Left forelimb (tissue), 1 donor: ENCODE measurements at places on chromosomes 5 and 9.

DNA sequence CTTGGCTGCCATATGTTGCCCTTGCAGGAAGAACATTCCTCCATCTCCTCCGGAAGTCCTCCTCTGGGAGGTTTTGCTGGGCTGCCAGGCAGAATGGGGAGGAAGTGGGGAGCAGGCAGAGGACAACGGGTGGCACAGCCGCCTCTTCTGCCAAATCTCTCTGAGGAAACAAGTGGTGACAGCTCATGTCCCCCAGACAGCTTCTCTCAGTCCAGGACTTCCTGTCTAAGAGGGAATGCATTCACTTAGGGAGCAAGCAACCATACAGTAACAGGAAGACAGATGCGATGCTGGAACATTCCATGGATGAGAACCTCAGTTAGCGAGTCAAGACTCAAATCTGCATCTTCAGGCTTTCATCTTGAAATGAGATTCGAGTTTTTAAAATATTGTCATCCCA, 701.0 kb downstream of the SEMA5A start:
- no peak for DNase-seq

DNA sequence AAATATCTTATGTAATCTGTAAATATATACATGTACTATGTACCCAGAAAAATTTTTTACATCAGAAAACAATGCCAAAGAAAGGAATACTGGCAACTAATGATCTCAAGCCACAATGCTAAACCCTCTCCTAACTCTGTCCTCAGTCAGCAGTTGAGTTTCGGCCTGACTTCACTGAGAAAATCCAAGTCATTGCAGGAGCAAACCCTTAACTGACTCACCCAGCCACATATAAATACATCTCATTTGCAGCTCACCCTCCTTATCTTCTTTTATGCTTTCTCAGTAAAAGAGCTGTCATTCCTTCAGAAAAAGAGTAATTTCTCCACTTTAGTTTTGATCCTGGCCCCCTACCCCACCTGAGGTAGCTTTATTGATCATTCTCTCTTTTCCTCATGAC, 46.1 kb upstream of the TMED7 start:
- no peak for DNase-seq

DNA sequence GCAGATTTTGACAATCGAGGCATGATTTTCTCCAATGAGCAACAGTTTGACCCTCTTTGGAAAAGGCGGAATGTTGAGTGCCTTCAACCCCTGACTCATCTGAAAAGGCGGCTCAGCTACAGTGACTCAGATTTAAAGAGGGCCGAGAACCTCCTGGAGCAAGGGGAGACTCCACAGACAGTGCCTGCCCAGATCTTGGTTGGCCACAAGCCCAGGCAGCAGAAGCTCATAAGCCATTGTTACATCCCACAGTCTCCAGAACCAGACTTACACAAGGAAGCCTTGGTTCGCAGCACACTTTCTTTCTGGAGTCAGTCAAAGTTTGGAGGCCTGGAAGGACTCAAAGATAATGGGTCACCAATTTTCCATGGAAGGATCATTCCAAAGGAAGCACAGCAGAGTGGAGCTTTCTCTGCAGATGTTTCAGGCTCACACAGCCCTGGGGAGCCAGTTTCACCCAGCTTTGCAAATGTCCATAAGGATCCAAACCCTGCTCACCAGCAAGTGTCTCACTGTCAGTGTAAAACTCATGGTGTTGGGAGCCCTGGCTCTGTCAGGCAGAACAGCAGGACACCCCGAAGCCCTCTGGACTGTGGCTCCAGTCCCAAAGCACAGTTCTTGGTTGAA, 13.6 kb downstream of the PTPDC1 start:
- DNase-seq: no peak

GRCh38 chr5:132389051-132389331, 19.5 kb downstream of the SLC22A5 start:
- no peak for DNase-seq

GRCh38 chr9:111962021-111962420, 65.4 kb downstream of the UGCG start:
- no peak for DNase-seq

- no peak for DNase-seq
These were observed 45.8 kb downstream of the LRRTM2 start for GRCh38 chr5:138829341-138829740.

DNA sequence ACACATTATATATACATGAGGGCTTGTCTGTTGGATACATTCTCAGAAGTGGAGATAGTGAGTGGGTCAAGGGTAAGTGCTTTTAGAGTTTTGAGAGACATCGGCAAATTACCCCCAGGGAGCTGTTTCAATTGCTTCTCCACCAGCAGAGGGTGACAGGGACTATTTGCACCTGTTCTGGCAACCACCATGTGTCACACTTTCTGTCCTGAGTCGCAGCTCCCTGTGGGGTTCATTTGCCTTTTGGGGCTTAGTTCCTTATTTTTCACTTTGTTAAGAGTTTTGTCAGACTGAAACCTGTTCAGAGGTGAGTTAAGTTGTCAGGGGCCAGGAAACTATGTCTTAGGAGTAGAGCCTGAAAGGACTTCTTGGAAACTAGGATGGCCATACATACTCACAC, 20.1 kb upstream of the SLC36A1 start:
- DNase-seq: no peak

GRCh38 chr5:65152131-65152530, 329.6 kb downstream of the ADAMTS6 start:
- DNase-seq: no peak

GRCh38 chr9:112249277-112249676, 74.2 kb upstream of the SUSD1 start:
- no peak for DNase-seq

- no peak for DNase-seq
These were observed 435.3 kb downstream of the NR2F1-AS1 start for GRCh38 chr5:93145767-93146166.

- peak; percentile 64 for DNase-seq
These were observed 25.9 kb downstream of the ZDHHC11B start for GRCh38 chr5:758698-759053.

DNA sequence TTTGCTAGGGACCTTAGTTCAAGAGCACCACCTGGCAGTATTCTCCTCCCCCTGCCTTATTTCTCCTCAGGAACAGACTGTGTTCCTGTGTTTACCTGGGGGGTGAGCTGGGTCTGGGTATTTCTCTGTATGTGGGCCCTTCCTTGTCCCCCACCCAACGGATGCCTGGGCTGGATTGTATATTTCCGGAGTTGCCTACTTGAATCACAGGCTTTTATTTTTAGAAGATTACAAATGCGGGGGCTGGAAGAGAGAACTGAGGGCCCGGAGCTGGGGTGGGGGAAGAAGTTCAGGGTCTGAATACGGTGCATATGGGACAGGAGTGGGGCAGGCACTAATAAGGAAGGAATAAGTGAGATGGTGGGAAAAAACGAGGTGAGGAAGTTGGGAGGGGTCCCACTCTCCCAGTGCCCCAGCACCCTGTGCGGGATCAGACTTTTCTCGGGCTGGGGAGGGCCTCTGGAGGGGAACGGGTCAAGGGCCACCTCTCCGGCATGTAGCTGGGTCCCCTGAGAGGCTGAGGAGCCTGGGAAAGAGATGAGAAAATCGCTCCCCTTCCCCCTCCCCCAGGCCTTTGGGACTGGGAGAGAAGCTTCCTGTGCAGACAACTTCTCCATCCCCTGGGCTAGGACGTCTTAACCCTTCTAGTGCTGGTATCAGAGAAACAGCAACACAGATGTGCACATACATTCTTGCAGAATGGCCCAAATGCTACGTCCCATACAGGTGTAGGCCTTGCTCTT, 42.1 kb downstream of the PCDH1 start:
- no peak for DNase-seq

DNA sequence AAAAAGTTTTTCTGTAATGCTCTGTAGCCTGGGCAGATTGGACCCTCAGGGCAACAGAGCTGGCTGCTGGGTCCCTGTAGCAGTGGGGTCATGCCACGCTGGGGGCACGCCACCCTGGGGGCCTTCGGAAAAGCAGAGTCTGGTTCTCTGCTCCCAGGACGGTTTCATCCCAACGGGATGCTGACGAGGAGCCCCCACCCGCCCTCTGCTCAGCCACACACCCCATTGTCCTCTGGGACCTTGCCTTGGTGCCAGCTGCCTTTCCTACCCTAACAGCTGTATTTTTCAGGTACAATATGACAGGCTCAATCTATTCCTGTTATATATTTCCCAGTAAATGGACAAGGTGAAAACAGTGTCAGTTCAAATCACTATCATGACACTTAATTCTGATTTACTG, 29.0 kb upstream of the MVB12B start:
- no peak for DNase-seq

GRCh38 chr9:31639451-31639850, 745.0 kb upstream of the ACO1 start:
- no peak for DNase-seq

GRCh38 chr9:113388833-113389232, 12.0 kb upstream of the HDHD3 start:
- DNase-seq: no peak

- no peak for DNase-seq
These were observed 82.8 kb downstream of the CAAP1 start for GRCh38 chr9:26809795-26810194.

DNA sequence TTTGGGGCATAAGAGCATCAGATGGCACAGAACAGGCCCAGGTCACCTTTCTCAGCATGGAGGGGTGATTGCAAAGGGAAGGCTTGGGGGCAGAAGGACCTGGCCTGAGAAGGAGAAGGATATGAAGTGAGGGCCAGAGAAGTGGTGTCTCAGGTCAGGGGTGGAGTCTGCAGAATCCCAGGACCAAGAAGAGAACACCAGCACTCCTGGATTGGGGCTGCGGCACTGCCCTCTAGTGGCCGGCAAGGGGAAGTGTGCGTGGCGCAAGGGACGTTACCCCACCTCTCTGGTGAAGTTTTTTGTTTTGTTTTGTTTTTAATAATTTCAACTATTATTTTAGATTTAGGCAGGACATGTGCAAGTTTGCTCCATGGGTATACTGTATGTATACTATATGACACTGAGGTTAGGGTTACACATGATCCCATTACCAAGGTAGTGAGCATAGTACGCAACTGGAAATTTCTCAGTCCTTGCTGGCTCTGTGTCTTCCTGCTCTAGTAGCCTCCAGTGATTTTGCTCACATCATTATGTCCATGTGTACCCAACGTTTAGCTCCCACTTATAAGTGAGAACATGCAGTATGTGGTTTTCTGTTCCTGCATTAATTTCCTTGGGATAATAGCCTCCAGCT, 1548.6 kb downstream of the EFNA5 start:
- no peak for DNase-seq

DNA sequence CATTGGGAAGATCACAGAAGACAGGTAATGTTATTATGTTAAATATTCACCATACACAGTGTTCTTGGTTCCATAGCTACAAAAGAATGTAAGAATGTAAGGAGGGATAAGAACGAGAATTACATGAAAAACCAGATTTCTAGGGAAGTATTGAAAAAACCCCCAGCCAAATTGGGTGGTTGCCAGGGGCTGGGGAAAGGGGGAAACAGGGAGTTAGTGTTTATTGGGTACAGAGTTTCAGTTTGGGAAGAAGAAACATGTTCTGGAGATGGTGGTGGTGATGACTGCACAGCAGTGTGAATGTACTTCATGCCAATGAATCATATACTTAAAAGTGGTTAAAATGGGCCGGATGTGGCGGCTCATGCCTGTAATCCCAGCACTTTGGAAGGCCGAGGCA, 40.3 kb downstream of the GLRX start:
- no peak for DNase-seq

GRCh38 chr9:133166392-133166791, 2.7 kb upstream of the GBGT1 start:
- no peak for DNase-seq

DNA sequence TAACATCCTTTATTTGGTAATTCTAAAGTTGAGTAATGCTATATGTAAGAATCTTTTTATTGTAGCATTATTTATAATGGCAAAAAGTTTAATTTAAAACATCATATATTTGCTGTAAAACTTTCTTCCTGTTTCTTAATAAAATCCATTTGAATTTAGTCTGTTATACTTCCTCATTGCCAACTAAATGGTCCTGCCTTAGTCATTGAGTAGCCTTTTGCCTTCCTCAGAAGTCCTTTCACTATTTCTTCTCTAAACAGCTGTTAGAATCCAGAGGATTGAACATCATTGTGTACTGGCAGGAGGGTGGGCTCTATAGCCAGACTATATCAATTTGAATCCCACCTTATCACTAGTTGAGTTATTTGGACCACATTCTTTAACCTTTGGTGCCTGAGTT, 11.0 kb downstream of the SLC44A1 start:
- no peak for DNase-seq

- no peak for DNase-seq
These were observed 60.2 kb upstream of the NR5A1 start for GRCh38 chr9:124567362-124567761.

GRCh38 chr9:27425827-27426510, 98.1 kb upstream of the IFNK start:
- DNase-seq: no peak

DNA sequence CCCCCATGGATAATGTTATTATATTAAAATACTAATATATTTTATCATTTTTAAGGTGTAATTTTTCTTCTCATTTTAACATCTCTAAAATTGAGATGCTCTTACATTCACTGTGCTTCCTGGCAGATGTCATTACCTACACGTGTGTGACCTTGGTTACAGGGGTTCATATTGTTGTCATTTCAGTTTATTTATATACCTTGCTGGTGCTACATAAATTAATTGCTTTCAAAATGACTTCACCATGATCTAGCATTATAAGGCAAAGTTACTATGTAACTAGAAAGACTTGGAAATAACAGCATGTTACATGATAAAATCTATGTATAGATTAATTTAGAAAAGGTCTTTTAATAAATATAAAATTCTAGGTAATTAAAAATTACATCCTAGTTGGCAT, 60.9 kb downstream of the ARHGEF28 start:
- DNase-seq: no peak

- no peak for DNase-seq
These were observed 221.4 kb downstream of the SPATA31D1 start for GRCh38 chr9:82209797-82210470.

DNA sequence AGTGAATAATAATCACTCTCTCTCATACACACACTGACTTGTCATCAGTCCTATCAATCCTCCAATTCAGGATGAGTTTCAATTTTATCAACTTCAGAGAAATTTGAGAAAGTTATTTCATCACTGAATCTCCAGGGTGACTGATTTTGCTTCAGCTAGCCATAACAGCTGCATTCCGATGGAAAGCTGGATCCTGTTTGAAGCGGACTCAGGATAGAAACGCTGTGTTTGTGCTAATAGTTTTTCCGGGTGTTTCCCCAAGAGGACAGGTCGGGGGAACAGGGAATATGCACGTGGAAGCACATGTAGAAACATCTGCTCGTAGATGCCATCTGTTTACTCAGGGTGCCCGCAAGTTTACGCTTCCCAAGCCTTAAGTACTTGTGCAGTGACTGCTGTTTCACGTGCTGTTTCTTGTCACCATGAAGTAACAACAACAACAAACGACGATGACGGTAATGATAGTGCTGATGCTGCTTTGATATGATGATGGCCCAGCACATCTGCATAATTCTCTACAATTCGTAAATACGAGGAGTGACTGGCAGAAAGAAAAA, 263.7 kb upstream of the DAPK1 start:
- DNase-seq: no peak

- peak; percentile 85 for DNase-seq
These were observed 10.2 kb downstream of the HAND1 start for GRCh38 chr5:154467655-154468354.
